ENCODE measurements at places on chromosomes 7 and 10. TPM values are rescaled to one million over a fixed set of nuclear protein-coding genes. Genes with fewer than 3 reads are reported as not detected.

DNA sequence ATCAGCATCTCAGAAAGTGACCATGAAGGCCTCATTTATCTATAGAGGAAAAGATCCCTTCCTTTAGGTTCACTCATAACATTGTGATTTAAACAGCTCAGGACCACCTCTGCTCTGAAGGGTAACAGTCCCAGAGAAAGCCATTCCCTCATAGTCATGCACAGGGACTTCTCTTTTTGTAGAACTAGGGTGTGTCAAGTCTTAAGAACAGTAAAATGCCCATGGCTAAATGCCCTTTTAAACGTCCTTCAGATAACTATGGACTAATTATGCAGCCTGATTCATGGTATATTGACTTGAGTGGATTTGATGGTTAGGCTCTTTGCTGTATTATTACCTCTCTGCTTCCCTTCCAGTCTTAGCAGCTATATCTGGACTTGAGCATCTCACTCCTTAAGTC is 337.8 kb downstream of the SORCS1 start:
- DNase-seq, result no peak
- H3K4me1 ChIP-seq, result no peaks in the 10 kb centered on the region
- no peaks in the 10 kb centered on the region for H3K27me3 ChIP-seq
- H3K4me3 ChIP-seq, result no peak overlapping the region
- no peaks in the 10 kb centered on the region for H3K36me3 ChIP-seq
- H3K27ac ChIP-seq, result no peak overlapping the region

GRCh38 chr10:124329362-124329761 is 89.4 kb downstream of the OAT start:
- H3K27ac ChIP-seq, result no peak overlapping the region
- H3K36me3 ChIP-seq, result no peaks in the 10 kb centered on the region
- H3K4me3 ChIP-seq, result no peak overlapping the region
- no peak for DNase-seq
- H3K27me3 ChIP-seq, result no peaks in the 10 kb centered on the region

DNA sequence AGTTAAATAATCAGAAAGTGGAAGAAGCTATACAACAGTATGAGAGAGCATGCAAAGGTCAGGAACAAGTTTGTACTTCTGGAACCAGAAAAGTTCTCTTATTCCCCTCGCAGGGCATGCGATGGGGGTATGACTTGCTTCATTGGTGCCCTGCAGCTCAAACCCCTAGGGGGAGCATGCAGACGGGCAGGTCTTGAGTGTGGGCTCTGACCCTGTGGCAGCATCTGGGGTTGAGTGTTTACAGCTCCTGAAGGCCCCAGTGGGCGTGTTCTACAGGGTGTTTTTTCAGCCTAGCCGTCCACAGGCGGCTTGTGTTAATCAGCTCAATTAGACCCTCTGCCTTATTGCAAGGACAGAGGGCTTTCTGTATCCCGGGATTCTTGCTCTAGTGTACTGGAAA is 44.5 kb downstream of the KIF20B start:
- no peaks in the 10 kb centered on the region for H3K36me3 ChIP-seq
- no peak overlapping the region for H3K4me3 ChIP-seq
- DNase-seq, result no peak
- no peaks in the 10 kb centered on the region for H3K27me3 ChIP-seq

DNA sequence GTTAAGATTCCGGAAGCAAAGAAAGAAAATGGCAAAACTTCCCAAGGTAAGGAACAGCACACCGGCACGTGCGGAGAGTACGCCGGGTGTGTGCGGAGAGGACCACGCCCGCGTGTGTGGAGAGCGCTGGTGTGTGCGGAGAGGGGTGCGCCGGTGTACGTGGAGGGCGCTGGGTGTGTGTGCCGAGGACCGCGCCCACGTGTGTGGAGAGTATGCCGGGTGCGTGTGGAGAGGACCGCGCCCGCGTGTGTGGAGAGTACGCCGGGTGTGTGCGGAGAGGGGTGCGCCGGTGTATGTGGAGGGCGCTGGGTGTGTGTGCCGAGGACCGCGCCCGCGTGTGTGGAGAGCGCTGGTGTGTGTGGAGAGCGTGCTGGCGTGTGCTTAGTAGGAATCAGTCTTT is 48.6 kb upstream of the DPYSL4 start:
- no peaks in the 10 kb centered on the region for H3K27me3 ChIP-seq
- H3K4me1 ChIP-seq, result peaks cover 9% of the 10 kb centered on the region
- H3K4me3 ChIP-seq, result no peak overlapping the region
- no peak for DNase-seq
- no peaks in the 10 kb centered on the region for H3K36me3 ChIP-seq
- H3K27ac ChIP-seq, result no peak overlapping the region

- no peak overlapping the region for H3K27ac ChIP-seq
- H3K36me3 ChIP-seq, result no peaks in the 10 kb centered on the region
- H3K27me3 ChIP-seq, result no peaks in the 10 kb centered on the region
- DNase-seq, result no peak
- H3K4me1 ChIP-seq, result peaks cover 11% of the 10 kb centered on the region
- H3K4me3 ChIP-seq, result no peak overlapping the region
Observed at GRCh38 chr7:30559611-30560010, 35.1 kb upstream of the GARS1 start.

Gene BMPER
- total RNA-seq, result 5.2 TPM

DNA sequence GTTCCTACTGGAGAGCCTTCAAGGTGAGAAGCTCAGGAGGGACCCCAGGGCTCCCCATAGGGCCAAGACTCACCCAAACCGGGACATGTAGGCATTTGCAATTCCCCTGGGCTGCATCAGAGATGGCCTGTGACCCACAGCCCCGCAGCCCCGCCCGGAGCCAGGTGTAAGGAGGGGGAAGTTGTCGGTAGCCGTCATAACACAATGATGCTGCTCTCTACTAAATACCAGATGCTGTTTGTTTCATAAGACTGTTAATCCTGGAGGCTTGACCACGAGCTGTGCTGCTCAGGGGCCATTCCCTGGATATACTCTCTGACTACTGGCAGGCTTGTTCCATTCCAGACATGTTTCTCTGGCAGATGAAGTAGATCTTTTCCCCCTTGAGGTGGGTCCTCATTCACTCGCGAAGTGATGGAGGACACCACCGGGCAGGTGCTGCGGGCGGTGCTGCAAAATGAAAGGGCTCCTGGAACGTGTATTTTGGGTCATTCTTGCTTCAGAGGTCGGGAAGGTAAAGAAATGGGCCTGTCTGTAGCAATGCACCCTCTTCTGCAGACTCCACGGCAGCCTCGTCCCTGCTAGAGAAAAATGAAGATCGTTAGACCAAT is 61.1 kb downstream of the MKI67 start:
- peak overlapping the region; percentile 24 for H3K27ac ChIP-seq
- peaks cover 26% of the 10 kb centered on the region for H3K4me1 ChIP-seq
- H3K4me3 ChIP-seq, result no peak overlapping the region
- no peak for DNase-seq
- H3K27me3 ChIP-seq, result no peaks in the 10 kb centered on the region
- no peaks in the 10 kb centered on the region for H3K36me3 ChIP-seq

DNA sequence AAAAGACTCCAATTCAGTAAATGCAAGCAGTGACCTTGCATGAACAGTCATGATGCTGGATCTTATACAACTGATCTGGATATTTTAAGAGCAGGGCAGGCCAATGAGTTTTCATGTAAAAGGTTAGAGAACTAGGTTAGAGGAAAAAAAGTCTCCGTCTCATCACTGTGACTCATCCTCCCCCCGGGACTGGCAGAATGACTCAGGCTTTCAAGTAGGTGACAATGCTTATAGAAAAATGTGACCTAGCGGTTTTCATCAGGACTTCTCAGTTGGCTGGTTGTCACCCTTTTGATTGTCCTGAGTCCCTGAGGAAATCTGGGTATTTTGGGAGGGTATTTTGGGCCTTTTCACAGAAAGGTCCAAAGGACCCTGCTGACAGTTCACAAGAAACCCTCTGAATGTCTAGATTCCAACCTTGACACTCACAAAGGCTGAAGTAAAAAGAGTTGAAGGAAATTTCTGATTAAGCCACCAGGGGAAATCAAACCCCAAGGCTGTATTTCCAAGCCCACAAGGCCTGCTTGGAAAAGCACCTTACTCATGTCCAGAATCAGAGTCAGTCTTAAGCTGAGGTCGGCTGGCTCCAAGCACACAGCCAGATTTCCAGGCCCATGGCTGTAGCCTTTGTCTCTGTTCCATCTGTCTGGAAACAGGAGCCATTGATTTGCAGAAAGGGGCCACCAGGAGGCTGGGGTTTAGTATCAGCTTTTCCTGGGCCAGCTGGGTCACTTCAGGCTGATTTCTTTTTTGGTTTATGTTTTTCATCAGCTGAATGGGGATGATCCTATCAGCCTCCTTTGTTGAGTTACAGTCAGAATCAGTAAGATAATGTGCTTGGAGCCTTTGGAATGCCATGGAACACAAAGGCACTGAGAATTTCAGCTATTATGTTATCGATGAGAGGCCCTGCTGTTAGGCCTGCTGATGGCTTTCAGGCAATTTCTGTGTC is 226.4 kb upstream of the HABP2 start:
- H3K36me3 ChIP-seq, result no peaks in the 10 kb centered on the region
- peaks cover 10% of the 10 kb centered on the region for H3K4me1 ChIP-seq
- peak overlapping the region; percentile 36 for H3K27ac ChIP-seq
- no peaks in the 10 kb centered on the region for H3K27me3 ChIP-seq
- no peak overlapping the region for H3K4me3 ChIP-seq

DNA sequence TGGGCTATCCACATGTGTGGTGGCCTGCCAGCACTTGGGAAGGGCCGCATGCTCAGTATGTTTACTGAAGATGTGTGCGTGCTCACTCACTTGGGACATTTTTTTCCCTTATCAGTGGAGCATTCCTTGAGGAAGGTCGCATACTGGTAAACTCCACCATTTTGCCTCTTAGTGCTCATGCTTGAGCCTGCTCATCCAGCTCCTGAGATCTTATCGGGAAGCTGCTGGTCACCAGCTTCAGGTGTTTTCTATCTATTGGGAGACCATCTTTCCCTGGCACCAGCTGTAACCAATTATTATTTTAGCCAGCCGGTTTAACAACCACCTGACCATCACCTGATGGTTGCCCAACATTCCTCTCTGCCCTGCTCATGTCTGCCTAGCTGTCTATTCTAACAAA is 35.0 kb upstream of the TRIM24 start:
- DNase-seq, result no peak
- no peak overlapping the region for H3K4me3 ChIP-seq
- H3K4me1 ChIP-seq, result no peaks in the 10 kb centered on the region
- H3K27me3 ChIP-seq, result no peaks in the 10 kb centered on the region

Gene HILPDA
- 46.4 TPM for total RNA-seq

Gene OR2A42
- not detected for total RNA-seq

DNA sequence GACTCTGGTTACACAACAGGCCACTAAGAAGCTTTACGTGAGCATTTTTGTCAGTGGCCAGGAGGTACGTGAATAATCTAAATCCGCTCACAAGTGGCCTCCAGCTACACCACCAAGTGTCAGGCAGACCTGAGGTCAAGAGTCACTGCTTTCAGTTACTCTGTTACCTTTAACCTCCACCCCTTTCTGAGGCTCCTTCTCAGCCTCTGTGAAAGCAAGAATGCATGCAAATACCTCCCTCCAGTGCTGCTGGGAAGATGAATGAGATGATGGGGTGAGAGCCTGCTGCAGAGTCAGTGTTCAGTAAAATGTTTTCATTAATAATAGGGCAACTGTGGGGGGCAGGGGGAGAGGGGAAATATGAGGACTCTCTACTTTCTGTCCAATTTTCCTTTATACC is 11.2 kb downstream of the DDC start:
- no peak overlapping the region for H3K4me3 ChIP-seq
- no peaks in the 10 kb centered on the region for H3K27me3 ChIP-seq
- DNase-seq, result no peak
- H3K4me1 ChIP-seq, result no peaks in the 10 kb centered on the region
- H3K27ac ChIP-seq, result no peak overlapping the region

DNA sequence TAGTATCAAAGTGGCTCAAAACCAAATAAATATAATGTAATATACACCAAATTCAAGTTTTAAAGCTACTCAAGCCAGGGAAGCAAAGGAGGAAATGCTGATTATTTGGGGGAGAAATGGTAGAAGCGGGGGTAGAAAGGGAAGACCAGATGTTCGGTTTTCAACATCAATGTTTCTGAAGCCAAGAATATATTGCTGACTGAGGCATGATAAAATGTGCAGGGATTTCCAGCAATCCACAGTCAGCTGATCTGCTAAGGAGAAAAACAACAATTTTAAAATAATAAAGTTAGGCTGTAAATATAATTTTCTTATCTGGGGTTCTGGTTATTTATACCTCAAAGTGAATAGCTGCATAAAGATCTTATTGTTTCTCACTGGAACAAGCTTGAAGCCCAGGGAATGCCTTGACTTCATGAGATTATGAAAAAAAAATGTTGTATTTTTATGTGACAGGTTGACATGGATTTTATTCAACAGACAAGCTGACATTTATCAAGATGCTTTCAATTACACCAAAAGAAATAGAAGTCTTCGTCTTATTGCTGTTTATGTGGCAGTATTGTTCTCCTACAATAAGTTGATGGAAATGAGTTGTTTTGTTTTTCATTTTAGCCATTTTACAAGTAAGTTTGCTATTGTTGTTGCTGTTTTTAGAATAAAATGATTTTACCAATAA is 28.6 kb upstream of the BMPER start:
- peaks cover 10% of the 10 kb centered on the region for H3K4me1 ChIP-seq
- no peak overlapping the region for H3K4me3 ChIP-seq
- H3K36me3 ChIP-seq, result no peaks in the 10 kb centered on the region
- H3K27ac ChIP-seq, result no peak overlapping the region
- no peaks in the 10 kb centered on the region for H3K27me3 ChIP-seq

Gene AUTS2
- total RNA-seq, result 53.0 TPM

GRCh38 chr10:17488848-17489247 is 34.5 kb upstream of the ST8SIA6 start:
- H3K27ac ChIP-seq, result no peak overlapping the region
- H3K4me1 ChIP-seq, result no peaks in the 10 kb centered on the region
- no peaks in the 10 kb centered on the region for H3K27me3 ChIP-seq
- no peaks in the 10 kb centered on the region for H3K36me3 ChIP-seq

DNA sequence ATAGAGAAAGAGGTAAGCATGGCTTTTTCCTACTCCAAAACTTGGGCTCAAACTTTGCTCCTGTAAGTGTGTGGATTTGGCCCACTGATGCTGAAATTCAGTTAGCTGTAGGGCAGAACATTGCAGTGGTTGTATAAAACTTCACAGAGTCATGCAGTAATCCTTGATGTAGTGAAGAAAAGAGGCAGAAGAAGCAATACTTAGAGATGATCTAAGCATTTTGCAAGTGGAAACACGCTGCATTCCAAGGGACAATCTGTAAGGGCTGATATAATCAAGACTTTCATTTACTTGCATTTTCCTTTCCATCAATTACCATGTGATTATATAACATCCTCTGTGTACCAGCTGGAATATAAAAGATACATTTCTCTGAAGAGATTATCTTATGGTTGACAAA is 338.8 kb downstream of the DNAJB9 start:
- no peaks in the 10 kb centered on the region for H3K27me3 ChIP-seq
- H3K4me1 ChIP-seq, result no peaks in the 10 kb centered on the region
- H3K27ac ChIP-seq, result no peak overlapping the region
- H3K36me3 ChIP-seq, result no peaks in the 10 kb centered on the region
- H3K4me3 ChIP-seq, result no peak overlapping the region

GRCh38 chr7:51013861-51014511 is 231.3 kb upstream of the GRB10 start:
- no peaks in the 10 kb centered on the region for H3K27me3 ChIP-seq
- no peak overlapping the region for H3K27ac ChIP-seq

Data from vagina (tissue), 2 donors.